ENCODE measurements at places on chromosomes 1 and 21.

DNA sequence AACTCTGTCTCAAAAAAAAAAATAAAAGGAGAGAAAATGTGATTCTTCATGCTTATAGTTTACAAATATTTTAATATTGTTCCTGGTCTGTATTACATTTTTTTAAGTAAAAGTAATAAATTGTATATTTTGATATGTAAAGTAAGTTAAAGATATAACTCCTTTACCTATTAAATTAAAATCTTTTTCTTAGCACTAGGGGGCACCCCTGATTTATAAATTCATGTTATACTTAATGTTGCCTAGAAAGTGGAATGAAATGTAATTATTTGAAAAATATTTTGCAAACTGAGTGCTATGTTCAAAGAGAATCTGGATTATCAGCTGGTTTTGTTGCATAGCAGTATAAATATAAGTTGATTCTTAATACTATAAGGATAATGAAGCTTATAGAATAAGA, 49.2 kb downstream of the RALGPS2 start:
- DNase-seq = no peak

- no peak for DNase-seq
Measured at GRCh38 chr1:31712630-31713029, 8.8 kb upstream of the COL16A1 start.

- no peak for DNase-seq
Measured at GRCh38 chr1:178702146-178702545, 22.9 kb upstream of the RALGPS2 start.

DNA sequence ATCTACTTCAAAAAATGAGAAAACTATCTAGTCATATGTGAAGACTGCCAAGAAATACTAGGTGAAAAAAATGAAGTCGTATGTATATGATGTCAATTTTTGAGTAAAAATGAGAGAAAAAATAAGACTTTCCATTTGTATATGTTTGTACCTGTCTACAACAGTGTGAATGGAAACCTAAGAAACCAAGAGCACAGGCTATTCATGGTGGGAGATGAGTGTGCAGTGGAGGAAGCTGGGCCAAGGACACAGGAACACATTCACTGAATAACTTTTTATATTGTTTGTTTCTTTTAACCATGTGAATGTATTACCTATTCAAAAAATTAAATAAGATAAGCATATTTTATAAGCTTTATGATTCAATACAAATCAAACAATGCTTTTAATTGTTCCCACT, 67.0 kb downstream of the ERO1B start:
- no peak for DNase-seq

- no peak for DNase-seq
Measured at GRCh38 chr1:205933671-205934618, 9.3 kb downstream of the SLC26A9 start.

GRCh38 chr1:34087986-34088385, 77.0 kb downstream of the CSMD2 start:
- DNase-seq = no peak

- peak; percentile 5 for DNase-seq
Measured at GRCh38 chr1:16612332-16613172, 812 bp downstream of the NBPF1 start.

DNA sequence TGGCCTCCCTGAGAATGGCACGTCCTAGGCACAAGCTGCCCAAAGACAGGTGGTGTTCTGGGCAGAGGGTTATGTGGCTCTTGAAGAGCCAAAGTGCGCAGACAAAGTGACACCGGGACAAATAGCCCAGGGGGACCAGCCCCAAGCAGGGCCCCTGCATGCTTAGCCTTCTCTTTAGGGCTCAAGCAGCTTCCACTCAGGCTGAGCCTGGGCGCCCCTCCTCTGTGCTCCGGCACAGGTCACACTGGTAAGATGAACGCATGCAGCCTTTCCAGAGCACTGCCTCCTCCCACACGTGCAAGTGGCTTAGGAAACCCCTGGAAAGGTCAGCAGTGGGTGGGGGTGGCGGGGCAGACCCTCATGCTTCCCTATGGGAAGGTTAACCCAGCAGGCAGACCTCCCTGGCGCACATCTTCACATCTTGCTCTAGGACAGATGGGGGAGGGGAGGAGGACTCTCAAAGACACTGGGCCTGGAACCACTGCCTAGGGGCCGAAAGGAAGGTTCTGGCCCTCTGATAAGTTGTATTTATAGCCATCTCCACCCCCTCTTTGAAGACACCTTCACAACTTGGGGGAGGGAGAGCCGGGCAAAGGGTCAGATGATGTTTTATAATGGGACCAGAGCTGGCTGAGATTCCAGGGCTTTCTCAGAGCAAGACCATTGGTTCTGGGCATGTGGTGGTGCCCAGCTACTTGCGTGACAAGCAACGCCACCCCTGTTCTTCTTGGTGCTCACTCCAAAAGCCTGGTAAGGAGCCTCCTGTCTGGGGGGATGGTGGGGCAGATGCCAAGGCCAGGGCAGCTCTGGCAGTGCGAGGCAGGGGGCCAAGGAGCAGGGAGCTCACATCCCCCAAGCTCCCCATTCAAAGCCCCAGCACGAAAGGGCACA, 5.5 kb downstream of the KLHL21 start:
- no peak for DNase-seq

DNA sequence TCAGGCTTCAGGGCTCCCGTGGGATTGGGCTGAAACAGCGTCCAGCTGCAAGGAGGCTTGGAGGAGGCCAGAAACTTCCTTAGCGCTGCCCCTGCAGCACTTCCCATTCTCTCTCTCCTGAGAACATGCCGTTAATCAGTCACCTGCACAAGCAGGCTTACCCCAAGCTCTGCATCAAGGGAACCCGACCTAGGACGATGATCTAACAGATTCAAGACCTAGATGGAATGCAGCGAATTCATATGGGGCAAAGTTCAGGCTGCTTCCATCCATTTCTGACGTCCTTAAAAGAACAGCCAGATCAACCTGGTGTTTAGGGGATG, 114.1 kb downstream of the ERG start:
- no peak for DNase-seq

GRCh38 chr21:39444421-39445180, 977 bp downstream of the LCA5L start:
- no peak for DNase-seq

GRCh38 chr1:29396438-29397255, 160.3 kb downstream of the PTPRU start:
- no peak for DNase-seq

DNA sequence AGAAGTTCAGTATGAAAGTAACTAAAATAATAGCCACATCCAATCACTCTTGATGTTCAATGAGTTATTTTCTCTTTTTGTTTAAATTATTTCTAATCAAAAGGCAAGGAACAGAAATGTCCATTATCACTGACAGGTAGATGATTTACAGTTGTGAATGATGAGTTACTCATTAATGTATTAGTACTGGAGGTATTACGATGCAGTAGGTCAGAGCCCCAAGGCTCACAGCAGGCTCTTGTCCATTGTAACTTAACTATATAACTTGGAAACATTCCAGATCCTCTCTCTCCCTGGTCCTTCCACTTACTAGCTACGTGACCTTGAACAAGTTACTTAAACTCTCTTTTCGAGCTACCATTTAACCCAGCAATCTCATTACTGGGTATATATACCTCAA, 39.5 kb downstream of the CRB1 start:
- no peak for DNase-seq

- DNase-seq = no peak
Measured at GRCh38 chr1:43851561-43852338, 81.9 kb upstream of the ARTN start.

DNA sequence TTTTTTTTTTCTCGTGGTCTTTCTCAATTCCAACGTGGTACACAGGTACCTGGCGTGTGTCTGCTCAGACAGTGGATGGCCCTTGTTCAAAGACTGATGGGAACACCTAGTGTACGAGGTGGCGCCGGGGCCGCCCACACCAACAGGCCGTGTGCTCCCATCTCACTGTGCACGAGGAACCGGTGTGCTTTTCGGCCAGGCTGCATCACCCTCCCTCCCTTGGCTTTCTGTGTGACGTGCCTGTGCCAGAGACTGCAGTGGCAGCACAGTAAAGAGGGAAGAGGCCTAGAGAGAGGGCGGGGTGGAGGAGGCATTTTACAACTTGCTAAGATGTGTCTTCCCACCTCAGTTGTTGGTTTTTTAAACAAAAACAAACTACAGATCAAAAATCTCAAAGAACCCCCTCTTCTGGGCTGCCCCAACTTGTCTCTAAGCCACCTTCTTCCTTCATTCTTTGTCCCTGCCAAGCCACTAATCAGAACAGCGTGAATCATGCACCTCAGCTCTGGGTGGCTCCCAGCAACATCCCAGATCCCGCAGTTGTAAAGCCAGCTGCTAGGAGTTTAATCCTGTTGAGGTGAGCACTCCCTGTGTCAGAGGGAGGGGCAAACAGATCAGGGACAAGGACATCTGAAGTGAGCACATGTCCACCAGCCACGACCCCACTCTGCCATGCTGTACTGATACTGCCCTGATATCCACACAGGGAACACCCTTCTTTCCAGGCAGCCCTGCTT, 20.7 kb downstream of the IRF2BP2 start:
- DNase-seq = no peak

DNA sequence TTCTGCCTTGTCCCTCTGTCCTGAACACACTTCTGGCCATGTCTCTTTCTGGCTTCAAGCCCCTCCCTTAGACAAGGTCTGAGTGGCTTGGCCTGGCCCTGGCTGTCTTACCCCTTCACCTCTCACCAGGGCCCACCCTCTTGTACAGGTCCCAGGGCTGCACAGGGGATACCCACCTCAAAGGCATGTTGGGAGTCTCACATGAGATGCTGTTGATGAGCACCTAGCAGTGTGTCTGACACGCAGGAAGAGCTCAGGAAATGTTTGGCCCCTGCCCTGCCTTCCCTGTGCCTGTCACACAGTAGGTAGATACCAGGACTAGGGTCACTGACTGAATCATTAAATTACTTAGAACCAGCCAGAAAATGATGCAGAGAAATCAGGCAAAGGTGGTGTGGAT, 16.6 kb downstream of the ZNF362 start:
- no peak for DNase-seq

- no peak for DNase-seq
Measured at GRCh38 chr1:155598842-155599331, 11.1 kb upstream of the MSTO1 start.

DNA sequence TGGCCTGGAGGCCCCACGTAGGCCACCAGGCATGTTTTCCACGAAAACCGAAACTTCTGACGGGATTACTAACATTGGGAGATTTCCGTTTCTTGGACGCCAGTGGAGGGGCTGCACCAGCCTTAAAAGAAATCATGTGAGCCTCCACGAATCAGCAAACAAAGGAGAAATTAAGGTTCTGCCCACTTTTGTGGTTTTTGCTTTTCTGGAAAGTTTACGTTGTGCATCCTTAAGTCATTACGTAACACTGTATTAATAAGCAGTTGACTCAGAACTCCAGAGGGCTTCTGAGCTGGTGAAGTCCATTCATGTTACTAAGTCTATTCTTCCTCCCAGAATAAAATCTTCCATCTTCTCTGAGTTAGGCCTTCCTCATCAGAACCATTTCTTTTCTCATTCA, 168.5 kb downstream of the PSMG1 start:
- no peak for DNase-seq

- DNase-seq = no peak
Measured at GRCh38 chr1:204728456-204728855, 42.9 kb upstream of the LRRN2 start.

- no peak for DNase-seq
Measured at GRCh38 chr1:95013950-95014574, 58.7 kb downstream of the ALG14 start.

- DNase-seq = no peak
Measured at GRCh38 chr1:156961709-156962108, 41.3 kb downstream of the LRRC71 start.

DNA sequence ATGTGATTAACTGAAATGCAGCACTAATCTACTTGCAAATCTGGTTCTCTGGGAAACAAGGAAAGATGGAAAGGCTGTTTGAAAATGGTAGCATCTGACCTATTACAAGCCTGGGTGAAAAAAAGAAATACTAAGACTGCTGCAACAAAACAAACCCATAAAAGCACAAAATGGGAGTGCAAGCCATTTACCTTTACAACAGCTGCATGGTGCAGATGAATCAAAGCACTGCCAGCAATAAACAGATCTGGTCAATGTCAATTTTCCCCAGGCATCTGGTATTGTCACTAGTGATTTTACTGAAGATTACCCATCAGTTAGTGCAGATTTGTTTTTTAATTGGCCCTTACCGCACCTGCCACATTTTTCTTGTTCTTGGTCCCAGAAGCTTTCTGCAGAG, 1341.7 kb downstream of the PLA2G4A start:
- no peak for DNase-seq

DNA sequence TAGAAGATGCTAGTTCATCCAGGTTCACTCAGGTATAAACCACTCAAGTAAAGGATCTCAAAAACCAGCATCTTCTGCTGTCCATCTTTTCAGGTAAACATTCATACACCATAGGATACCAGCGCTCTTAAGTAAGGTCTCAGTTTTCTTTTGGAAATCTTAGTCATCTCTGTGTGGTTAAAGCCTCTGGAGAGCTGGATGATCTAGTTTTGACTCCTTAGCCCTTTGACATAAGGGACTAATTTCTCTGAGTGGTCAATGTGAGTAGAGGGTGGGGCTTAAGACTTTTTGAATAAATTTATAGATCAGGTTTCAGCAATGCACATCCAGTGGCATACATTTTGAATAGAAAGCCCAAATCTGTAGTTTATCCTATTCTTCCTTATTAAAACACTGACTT, 92.3 kb downstream of the CTH start:
- DNase-seq = no peak

- no peak for DNase-seq
Measured at GRCh38 chr1:39996396-39997004, 41.6 kb downstream of the MFSD2A start.

- no peak for DNase-seq
Measured at GRCh38 chr1:162859191-162859590, 1.8 kb downstream of the CCDC190 start.

GRCh38 chr1:27656157-27656893, 15.7 kb downstream of the IFI6 start:
- no peak for DNase-seq

- DNase-seq = no peak
Measured at GRCh38 chr1:119488216-119488615, 18.8 kb upstream of the HSD3B1 start.

DNA sequence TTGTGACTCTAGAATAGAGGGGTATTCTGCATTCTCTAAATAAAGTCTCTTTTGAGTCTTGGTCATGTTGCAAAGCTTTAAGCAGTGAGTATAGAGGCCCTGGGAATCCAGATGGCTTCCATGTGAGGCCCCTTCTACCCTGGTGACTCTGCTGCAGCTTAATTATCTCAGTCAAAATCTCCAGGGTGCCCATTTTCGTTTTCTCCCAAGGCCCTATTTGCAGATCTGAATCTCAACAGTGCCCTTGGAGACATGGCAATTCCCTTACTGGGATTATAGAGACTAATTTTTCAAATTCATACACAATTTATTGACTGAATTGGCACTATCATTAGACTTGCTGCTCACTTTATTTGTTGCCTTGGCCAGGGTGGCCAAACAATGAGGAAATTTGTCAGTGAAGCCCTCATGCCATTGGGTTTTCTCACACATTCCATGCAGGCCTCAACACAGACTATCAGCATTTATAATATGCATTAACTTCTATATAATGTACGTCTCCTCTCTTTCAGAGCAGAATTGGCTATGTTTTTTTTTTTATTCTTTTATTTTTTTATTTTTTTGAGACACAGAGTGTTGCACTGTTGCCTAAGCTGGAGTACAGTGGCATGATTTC, 35.1 kb downstream of the PROX1 start:
- DNase-seq = no peak

All from effector CD4-positive, alpha-beta T cell (primary cell).